ENCODE measurements at places on chromosomes 3 and 15.

DNA sequence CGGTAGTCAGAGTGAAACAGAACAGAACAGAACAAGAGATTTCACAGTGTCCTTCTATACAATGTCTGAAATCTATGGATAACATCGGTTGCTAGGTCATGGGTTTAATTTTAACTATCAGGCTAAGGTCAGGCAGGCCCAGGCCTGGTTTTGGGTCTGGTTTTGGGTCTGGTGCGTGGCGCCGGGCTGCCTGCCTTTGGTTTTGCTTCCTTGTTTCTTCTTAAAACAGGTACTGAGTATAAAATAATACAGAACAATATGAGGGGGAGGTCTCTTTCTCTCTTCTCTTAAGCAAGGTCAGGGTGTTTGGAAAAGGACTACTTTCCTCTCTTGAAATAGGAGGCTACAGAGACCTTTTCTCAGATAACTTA lies 1.4 kb downstream of the AEN start:
- DNase-seq: no peak

DNA sequence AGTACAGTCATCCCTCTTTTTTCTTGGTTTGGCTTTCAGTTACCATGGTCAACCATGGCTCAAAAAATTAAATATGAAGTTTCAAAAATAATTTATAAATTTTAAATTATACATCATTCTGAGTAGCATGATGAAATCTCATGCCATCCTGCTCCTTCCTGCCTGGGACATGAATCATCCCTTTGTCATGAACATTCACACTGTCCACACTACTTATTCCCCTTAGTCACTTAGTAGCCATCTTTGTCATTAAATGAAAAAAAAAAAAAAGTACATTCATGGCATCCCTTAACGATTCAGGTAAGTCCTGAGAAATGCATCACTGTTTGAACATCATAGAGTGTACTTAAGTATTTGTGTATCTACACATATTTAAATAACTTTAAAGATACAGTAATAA lies 1046.3 kb downstream of the ROBO2 start:
- DNase-seq: no peak

DNA sequence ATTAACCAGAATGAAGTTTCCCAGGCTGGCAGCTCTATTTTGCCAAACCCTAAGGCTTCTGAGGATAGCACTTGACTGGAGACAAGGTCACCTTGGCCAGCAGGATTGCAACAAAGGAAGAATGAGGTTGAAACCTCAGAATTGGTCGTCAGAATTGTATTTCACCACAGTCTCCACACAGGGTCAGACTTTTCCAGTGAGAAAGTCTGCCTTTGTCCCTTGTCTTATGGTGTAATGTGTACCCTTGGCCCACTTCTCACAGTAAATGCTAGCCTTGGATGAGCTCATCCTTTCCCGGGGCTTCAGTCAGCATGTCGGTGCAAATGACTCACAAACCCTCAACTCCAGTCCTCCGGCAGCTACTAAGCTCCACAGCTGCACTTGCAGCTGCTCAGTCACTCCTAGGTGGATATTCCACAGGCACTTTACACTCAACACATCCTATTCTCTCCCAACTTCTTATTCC lies 19.7 kb downstream of the SSR3 start:
- no peak for DNase-seq

DNA sequence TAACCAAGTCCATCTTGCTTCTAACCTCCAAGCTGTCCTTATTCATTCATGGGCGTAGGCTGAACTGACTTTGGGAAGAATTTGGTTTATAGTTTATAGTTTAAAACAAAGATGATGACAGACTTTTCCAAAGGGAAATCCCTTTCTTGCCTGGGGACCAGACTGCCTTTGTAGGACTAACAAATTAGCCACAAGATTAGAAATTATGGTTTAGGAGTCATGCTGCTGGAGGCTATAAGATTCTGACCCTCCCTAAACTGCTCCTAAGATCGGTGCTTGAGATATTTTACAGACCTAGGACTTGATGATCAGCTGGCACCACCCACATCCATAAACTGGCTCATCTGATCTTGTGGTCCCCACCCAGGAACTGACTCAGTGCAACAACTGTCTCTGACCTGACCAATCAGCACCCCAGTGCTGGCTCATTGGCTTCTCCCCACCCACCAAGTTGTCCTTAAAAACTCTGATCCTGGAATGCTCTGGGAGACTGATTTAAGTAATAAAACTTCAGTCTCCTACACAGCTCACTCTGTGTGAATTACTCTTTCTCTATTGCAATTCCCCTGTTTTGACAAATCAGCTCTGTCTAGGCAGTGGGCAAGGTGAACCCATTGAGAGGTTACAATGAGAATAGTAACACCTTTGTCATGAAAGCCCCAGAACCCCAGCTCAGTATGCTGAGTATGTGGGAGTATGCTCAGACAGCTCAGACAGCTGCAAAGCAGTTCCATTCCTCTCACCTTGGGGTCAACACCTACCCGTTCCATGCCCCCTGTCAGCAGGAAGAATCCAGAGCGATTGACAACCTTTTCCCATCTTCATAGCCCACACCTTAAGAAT lies 51.6 kb upstream of the C15orf39 start:
- DNase-seq: no peak

DNA sequence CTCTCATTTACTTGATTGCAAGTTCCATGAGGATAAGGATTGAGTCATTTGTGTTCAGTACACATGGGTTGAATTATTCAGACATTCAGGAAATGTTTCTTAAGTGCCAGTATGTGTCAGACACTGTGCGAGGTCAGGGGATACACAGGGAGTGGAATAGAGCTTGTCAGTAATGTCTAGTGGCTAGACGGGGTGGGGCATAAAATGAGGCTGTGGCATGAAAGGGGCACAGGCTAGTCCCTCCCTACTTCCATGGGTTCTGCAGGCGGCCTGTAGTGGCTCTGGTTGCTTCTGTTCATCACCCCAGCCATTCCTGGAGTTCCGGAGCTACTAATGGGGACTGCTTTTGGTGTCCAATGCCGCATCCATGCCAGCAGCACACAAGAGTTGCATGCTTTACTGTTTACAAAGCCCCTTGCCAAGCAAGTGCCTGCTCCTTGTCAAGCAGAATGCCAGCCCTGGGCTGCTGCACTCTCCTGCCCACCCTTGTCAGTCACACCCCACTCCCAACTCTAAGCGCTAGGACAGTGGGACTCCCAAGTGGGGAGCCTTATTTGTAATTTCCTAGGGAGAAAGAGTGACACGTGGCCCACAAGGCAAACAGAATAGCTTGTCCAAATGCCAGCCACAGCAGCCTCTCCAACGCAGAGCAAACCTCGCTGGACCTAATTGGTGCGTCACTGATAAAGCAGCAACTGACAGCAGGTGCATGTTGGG lies 70.8 kb downstream of the RAB11A start:
- no peak for DNase-seq
